ENCODE measurements at places on chromosomes 4 and X.

- no peak for DNase-seq
Measured at GRCh38 chrX:110182362-110182761, 135.5 kb downstream of the AMMECR1 start.

DNA sequence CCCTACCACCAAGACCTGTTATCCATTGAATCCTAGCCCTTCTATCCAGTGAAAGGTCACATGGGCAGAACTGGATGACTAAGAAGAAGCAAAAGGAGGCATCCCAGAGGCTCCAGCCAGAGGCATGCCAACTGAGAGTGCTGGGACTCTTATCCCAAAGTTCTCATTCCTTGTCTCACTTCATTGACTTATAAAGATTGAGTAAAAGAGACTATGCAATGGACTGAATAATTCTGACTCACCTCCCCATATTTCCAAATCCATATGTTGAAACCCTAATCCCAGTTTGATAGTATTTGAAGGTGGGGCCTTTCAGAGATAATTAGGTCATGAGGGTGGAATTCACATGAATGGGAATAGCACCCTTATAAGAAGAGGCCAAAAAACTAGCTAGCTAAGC lies 131.4 kb downstream of the COL25A1 start:
- no peak for DNase-seq

GRCh38 chr4:180799798-180800197 lies 1443.4 kb upstream of the TENM3 start:
- DNase-seq = peak; percentile 29

DNA sequence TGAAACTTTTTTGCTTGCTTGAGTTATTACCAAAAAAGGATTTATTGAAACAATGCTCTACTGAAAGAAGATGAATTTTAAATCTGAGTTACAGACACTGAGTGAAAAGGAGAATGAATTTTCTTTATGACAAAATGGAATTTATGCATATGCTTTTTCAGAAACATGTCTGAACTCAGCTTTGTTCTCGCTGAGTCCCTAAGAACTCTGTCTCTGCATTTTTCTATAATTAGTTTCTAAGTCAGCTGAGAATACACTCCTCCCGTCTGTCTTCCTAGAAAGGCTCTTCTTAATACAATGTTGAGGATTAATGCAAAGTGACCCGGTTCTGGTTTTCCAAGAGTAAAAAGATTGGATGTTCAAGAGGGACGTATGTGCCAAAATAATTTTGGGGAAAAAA lies 463.5 kb downstream of the NKX6-1 start:
- no peak for DNase-seq

DNA sequence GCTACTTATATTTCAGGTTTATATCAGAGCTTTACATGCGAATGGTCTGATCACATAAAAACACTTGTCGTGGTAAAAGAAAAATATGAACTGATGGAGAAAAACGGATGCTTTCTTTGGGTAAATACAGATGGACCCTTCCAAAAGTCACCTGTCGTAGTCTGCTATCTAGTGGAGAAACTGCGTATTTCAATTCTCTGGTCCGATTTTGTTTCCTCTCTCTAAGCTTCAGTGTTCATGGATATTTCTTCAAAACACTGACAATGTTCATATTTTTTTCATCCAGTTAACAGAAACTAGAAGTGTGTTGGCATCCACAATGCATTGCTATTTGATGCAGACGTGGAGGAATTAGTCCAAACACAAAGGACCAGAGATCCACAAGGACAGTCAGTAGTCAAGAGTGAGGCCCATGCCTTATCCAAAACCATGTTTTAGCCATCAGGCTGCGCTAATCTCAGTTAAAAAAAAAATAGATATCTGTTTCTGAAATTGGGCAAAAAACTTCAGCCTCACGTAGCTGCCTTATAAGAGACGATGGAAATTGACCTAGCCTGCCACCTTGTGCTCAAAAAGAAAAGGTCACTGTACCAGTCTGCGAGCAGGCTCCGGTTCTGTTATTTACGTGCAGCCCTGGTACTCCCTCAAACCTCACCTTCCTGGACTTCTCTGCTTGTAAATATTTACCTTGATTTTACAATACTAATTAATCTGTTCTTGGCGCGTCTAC lies 16.0 kb downstream of the MEPE start:
- DNase-seq = peak; percentile 67

- no peak for DNase-seq
Measured at GRCh38 chr4:41183021-41183553, 31.3 kb downstream of the APBB2 start.

DNA sequence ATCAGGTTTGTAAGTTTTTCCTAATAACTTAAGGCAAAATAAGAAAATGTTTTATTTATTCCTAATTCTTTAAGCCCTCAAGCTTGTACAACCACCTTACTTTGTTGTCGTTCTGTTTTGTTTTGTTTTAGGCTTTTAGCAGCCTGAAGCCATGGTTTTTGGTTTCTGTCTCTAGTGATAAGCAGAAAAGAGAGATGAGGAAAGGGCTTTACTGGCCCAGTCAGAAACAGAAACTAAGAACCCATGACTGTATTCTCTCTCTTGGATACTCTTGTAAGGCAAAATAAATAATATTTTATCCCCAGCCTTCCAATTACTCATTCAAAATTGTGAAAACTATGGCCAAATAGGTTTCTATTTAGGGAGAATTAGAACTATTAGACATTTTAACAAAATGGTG lies 29.4 kb downstream of the TBC1D19 start:
- DNase-seq = no peak

DNA sequence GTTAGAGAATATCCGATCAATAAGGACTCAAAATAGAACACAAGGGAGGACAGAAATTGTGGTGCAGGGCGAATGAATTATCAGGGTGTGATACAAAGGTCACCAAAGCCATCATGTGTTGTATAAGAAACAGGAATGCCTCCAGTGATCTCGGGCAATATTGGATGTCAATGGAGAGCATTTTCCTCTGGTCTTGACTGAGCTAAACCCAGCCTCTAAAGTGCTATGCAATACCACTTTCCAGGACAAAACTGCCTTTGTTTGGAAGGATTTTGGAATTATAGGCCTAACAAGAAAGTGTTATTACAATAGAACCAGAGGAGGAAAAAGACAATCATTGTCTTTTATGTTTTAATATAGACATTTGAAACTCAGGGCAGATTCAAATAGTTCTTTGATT lies 281.7 kb downstream of the CHM start:
- no peak for DNase-seq

GRCh38 chrX:110265661-110266060 lies 52.2 kb downstream of the AMMECR1 start:
- no peak for DNase-seq

- DNase-seq = no peak
Measured at GRCh38 chrX:104288269-104288668, 33.5 kb upstream of the ESX1 start.

DNA sequence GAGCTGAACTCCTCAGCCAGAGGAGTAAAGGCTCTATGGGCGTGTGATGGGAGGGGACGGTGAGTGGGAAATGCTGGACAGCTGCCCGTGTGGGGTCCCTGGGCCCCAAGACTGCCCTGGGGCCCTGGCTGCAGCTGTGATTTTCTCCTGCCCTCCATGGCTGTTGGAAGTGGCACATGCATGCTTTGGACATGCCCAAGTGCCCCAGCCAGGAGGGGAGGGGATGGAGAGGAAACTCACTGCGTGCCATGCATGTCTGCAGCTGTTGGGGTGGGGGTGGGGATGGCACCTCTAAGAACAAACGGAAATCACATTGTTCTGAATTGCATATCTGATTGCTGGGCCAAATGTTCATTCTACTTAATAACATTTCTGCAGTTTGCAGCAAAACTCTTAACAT lies 52.4 kb downstream of the MID2 start:
- no peak for DNase-seq

GRCh38 chr4:103673983-103674382 lies 45.8 kb downstream of the TACR3 start:
- DNase-seq = no peak

GRCh38 chrX:55451141-55451540 lies 786 bp upstream of the MAGEH1 start:
- DNase-seq = no peak

DNA sequence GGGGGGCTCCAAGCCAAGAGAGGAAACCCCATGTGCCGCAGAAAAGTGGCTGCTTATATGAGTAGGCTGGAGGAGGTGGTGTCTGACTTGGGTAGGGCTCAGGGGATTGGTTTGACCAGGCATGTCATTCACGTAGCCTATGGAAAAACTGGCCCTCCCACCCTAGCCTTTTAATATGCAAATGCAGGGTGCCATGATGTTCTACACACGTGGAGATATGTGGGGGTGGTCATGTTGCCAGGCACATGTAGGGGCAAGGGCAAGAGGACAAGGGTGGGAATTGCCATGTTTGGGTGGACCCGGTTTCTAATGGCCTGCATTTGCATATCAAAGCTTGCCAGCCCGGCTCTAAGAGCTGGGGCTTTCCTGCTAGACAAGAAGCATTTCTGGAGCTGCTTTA lies 86.9 kb upstream of the SHISA3 start:
- DNase-seq = no peak

GRCh38 chrX:8848441-8848840 lies 47.3 kb upstream of the FAM9A start:
- no peak for DNase-seq

GRCh38 chr4:139740531-139741041 lies 75.0 kb downstream of the MGST2 start:
- no peak for DNase-seq

DNA sequence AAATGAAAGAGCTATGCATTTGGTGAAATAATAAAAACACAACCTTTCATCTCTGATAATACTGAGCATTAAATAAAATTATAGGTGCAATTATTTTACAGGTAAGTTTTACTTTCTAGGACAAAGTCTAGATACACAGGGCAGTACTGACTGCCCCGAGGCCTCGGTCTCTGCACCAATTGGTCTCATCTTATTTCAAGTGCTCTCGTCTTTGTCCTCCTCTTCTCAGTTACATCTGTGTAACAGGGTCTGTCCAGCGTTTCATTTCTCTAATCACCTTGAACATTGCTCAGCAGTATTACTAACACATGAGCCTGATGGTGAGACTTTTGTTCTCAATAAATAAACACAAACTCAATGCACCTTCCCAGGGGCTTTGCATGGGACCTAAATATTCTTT lies 44.5 kb downstream of the SORBS2 start:
- no peak for DNase-seq

- no peak for DNase-seq
Measured at GRCh38 chrX:129840344-129840743, 3.3 kb downstream of the ZDHHC9 start.

GRCh38 chrX:149758068-149758714 lies 15.7 kb upstream of the HSFX1 start:
- no peak for DNase-seq

GRCh38 chrX:47515941-47516665 lies 33.1 kb upstream of the ZNF41 start:
- no peak for DNase-seq

DNA sequence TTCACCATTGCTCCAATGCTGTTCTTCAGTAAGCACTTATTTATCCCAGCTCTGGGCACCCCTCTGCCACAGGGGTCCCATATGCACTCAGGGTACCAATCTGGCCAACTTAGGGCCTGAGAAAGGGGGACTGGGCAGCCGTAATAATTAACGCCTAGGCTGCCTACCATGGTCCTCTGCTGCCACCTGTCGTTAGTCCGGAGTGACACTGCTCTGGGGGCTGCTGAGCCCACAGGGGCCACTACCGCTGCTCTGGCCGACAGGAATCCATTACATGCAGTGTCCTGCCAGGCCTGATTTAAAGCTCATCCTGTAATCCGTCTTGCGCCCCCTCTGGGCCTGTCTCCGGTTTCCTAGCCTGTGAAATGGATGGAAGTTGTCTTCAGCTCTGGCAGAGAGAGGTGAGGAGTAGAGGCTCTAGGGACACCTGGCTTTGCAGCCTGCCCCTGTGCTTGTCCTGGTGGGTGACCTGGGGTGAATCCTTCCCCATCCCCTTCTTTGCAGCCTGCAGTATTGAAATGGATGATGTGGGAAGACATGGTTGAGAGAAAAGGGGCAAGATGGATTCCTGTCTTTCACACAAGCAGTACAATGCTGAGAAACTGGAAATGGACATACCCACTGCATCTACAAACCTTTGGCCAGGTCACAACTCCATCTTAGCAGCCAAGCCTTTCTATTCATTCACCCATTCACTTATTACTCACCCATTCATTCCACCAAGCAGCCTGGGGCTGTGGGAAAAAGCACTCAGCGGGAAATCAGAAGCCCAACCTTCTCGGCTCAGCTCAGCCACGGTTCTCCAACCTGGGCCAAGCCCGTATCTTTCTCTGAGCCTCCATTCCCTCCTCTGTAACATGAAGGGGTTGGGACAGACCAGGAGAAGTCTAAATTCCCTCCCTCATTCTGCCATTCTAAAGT lies 116.3 kb upstream of the NALF2 start:
- peak; percentile 66 for DNase-seq

DNA sequence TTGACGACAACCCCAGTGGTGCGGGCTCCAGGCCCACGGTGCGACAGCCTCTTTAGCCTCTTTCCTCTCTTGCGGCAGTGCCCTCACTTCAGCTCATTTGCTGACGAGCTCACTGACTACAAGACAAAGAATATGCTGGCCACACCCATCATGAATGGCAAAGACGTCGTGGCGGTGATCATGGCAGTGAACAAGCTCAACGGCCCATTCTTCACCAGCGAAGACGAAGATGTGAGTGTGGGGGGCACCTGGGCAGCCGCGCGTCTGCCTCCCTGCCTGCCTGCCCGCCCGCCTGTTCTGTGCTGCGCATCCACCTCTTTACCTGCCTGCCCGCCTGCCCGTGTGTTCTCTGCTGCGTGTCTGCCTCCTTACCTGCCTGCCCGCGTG lies 9.2 kb downstream of the PDE6B start:
- no peak for DNase-seq

- no peak for DNase-seq
Measured at GRCh38 chr4:7052313-7052712, 9.1 kb downstream of the TADA2B start.

GRCh38 chr4:114399105-114399504 lies 199.5 kb upstream of the UGT8 start:
- no peak for DNase-seq

DNA sequence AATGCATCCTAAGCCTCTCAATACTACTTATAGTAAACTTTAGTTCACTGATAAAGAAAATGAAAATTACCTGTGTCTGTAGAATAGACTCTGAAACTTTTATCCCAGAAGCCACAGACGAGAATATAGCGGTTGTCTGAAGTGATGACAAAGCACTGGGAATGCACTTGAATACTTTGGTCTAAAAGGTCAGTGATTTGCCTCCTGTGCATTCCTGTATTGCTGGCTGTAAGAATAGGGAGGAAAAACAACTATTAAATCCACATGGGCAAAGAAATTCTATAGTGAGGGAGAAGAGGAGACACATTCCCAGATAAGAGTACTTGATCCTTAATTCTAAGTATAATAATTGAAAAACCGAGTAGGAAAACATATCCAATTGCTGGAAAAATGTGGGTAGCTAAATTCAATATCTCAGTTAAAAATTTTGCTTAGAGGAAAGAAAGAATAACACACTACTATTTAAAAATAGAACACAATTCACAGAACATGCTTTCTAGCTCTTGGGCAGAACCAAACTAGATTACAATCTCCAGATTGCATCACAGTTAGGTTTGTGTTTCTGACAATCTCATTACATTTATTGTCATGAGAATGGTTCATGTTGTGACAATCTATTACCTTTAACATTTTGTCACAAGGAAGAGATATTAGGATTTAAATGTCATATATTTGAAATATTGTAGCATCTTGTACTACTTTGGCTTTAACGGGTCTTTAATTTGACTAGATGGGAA lies 232.1 kb downstream of the DCLK2 start:
- DNase-seq = no peak

Measured in retina (tissue), 1 donor.